Activated T-cell treated with anti-CD3 and anti-CD28 coated beads, Interleukin-2, amount 50 U/mL, for 72 hours (primary cell): ENCODE measurements at places on chromosomes 5 and 9. TPM values are rescaled to one million over a fixed set of nuclear protein-coding genes. Genes with fewer than 3 reads are reported as not detected.

DNA sequence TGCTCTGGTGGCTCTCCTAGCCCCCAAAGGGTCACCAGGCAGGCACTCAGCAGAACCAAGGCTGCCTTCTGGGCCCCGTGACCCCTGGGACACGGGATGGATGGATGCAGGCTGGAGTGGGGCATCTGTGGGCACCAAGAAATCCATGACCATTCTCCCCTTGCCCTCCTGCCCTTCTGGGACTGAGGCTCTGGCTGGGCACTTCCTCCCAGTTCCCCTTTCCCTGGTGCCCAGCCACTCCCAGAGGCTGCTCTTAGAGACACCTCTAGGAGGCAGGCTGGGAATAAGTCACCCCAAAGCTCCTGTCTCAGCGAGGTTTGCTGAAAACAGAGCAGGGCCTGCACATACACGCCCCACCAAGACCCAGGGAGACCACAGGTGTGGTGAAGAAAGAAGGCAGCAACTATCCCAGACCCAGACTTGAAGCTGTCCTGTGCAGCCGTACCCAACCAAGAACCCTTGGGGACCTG is 943 bp downstream of the STING1 start:
- DNase-seq: peak; percentile 28

DNA sequence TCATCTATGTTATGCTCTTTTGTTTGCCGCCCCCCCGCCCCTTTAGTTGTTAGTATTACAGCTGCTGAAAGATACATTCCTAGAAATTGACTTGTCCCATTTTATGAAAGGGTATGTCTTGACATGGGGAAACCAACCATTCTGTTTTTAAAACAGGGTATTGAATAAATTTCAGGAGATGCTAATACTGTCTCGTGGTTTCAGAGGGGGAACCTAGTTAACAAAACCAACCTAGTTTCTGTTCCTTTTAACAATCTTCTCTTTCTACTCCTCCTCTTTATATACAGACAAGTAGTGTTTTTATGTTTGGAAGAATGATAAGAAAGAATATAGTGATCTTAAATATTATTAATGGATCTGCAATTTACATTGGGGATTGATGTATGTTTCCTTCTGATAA is 3.5 kb downstream of the PIP5K1B start:
- DNase-seq: no peak

The SOWAHA gene
- not detected for total RNA-seq

The DAPK1 gene
- 28.9 TPM for total RNA-seq

DNA sequence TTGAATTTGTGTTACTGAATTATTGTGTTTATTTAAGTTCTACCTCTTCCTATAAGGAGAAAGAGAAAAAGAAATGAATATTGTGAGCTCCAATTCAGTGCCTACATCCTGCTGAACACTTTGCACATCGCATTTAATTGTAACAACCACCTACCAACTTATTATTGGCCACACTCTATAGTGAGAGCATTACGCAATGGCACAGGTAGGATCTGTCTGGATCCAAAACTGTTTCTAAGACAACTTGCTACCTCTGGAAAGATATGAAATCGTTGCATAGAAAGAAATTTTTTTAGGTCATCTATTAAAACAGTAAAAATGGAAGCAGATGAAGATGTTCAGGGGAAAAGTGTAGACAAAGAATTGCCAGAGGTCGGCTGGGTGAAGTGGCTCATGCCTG is 227.2 kb upstream of the SNX2 start:
- no peak for DNase-seq

DNA sequence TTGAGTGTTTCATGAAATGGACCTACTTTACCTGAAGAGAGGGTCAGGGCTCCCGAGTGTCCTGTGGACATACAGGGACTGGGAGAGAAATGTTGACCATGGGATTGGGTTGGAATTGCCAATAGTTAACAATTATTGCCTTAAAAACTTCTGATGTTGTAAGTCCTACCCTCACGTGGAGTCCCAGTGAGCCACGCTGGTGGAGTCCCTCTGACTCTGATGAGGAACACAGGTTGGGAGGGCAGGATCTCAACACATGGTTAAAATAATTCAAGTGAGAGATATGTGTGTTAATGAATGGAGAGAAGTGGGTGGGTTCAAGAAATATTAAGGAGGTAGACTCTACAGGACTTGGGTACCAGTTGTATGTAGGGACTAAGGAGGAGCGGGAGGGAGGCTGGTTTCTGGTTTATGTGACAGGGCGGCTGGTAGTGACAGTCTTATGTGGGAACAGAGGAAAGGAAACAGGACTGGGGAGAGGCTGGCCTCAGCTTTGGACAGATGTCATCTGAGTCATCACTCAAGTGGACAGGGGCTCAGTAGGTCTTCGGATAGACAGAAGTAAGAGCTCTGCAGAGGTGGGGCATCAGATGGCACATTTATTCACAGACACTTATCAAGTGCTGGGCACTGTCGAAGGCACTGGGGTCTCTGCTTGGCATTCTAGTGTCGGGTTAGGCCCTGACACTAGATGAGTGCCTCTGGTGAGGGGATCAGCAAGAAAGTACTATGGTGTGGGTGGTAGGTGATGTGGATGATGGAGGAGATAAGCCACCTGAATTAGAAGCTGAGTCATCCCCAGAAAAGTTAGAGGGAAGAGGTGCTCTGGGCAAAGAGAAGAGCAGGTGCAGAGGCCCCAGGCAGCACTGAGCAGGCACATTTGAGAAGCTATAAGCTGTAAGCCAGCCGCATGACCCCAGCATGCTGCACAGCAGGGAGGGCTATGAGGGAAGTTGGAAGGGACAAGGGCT is 27.2 kb downstream of the MAML1 start:
- peak; percentile 50 for DNase-seq

The PAEP gene
- total RNA-seq: not detected

- no peak for DNase-seq
Measured at GRCh38 chr5:142819292-142819691, 49.1 kb downstream of the ARHGAP26 start.

DNA sequence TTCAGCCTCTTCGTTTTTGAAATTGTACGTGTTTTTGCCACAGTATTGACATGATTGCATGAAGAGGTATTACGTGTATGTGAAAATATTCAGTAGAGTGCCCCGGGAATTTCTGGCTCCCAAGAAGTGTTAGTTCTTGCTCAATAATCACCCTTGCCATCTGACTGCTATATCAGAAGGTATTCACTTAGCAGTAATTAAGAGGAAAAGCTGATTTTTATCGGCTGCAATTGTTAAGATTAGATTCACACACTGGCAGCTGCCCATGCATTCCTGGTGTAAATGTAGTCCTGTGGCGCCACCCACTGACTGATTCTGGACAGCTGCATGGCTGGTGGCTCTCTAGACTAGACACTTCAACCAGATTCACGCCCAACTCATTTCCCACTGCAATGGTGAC is 440.1 kb upstream of the ADAMTS16 start:
- DNase-seq: peak; percentile 8

DNA sequence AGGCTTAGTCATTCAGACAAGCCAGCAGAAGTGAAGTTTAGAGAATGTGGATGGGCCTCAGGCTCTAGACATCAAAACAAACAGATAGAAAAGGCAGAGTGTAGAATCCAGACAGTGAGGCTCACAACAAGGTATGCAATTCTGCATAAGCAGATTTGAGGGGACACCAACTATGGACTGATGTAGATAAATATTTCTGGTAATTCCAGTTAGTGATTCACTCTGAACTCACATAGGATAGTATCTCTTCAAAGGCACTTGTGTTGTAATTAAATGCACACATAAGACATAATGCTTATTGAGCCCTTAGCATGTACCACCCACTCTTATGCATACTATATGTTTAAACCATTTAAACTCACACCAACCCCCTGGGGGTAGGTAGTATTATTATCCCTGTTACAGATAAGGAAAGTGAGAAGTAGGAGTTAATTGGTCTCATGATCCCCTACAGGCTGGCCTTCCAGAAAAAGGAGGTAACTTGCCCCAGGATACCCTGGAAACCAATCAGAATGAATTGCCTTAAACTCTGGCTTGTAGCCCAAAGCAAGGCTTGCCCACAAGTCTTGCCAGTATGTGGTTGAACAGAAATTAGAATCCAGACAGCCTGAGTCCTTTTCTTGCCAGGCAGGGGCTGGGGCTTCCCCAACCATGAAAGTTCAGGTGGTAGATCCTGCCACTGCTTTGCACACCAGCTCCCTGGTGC is 39.5 kb upstream of the HSPB3 start:
- DNase-seq: no peak

- no peak for DNase-seq
Measured at GRCh38 chr9:108743901-108744371, 111.8 kb downstream of the ACTL7B start.

DNA sequence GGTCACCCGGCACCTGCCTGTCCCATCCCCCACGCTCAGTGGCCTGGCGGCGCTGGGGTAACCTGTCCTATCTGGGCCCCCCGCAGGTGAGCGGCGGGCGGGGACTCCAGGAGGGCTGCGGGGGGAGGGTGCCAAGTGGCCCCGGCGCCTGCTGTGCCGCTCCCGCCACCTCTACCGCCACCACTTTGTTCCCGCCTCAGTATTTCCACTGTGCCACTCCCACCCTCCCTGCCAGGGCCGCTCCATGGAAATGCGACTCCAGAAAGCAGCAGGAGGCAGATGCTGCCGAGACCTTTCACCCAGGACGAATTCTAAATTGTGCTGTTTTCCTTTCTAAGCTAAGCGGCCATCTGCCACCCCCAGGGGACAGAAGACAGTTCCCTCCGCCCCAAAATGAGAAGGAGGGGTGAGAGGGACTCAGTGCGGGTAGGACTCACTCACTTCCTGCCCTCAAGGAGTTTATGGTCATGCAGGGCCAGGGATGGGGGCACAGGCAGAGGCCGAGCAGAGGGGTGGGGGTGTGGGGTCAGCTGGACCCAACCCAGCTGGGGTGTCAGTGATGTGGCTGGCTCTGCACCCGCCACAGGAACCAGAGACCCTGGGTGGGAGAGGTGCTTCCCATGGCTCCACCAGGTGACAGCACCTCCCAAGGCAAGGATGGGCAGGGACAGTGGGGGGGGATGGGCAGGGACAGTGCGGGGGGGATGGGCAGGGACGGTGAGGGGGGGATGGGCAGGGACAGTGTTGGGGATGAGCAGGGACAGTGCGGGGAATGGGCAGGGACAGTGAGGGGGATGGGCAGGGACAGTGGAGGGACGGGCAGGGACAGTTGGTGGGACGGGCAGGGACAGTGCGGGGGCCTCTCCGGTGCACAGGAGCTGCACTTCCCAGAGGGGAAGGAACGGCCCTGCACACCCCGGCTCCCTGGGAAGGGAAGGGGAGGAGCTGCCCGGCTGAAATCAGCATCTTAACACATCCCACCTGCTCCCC is 17.8 kb downstream of the NOTCH1 start:
- DNase-seq: no peak

DNA sequence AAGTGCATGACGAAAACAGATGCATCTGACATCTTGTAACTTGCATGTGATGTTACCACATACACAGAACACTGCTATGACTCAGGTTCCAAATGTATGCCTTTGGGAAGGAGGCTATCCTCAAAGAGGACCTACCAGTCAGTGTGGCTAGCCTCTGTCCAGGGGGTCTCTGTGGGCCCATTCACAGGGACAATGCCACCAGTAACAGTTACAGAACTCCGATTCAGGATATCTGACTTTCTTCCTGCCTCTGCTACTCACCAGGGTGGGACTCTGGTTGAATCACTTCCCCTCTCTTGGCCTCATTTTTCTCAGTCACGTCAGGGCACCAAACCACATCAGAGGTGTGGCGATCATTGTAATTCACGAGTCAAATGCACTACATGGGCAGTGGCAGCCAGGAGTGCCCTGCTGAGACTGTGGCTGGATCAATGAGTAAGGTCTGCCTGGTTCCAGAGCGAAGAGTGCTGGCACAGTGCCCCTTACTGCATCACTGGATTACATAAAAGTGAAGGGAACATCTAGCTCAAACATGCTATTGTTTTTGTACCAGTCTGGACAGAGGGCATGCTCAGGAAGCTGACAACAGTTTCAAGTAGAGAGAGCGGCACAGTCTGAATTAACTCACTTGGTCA is 13.2 kb downstream of the ATOX1 start:
- peak; percentile 72 for DNase-seq

DNA sequence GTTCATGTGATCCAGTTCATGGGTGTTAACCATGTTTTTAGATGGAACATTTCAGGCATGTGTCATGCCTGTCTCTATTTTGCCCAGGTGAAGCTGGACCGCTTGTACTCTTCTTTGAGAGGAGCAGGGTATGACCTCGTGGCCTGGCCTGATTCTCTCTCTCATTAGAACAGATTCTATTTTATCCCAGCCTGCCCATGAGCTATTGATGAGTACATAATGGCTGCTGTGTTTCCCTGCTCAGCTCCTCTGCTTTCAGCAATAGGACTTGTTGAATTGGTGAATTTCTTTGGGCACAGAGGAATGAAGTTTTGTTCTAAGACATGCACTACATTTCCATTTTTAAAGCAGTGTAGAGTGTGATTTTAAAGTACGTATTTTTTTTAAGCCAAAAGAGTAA is 86.2 kb downstream of the HACD4 start:
- DNase-seq: no peak

The PDZD2 gene
- total RNA-seq: not detected

- DNase-seq: no peak
Measured at GRCh38 chr9:89647366-89648128, 42.7 kb downstream of the GADD45G start.

GRCh38 chr5:181181650-181182565 is 23.1 kb downstream of the TRIM7 start:
- DNase-seq: peak; percentile 57

DNA sequence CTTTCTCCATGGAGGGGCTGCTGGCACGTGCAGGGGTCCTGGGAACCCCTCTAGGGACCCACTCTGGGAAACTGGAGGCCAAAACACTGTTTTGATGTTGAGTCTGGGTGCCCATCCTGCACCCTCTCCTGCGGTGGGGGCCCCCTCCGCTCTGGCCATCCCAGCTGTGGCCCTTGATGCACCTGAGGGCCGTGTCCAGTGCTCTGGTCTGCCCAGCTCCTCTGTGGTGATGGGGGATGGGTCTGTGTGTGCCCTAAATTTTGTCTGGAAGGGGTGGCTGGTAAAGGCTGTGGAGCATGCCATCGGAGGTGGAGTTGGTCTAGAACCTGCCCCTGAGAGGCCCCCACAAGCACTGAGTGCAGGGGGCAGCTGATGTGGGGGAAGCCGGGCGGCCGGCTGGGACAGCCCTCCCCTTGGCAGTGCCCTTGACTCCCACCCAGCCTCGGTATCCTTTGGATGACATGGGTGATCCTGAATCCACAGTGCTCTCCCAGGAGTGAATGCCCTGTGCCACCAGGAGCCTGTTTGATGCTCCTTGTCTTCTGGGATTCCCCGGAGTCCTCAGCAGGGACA is 26.3 kb downstream of the AHRR start:
- no peak for DNase-seq

- DNase-seq: no peak
Measured at GRCh38 chr9:18109675-18110074, 364.3 kb upstream of the ADAMTSL1 start.

GRCh38 chr5:6195711-6196358 is 182.5 kb downstream of the MED10 start:
- no peak for DNase-seq

- DNase-seq: no peak
Measured at GRCh38 chr5:167460449-167461020, 830.9 kb upstream of the WWC1 start.

The LSM11 gene
- 7.4 TPM for total RNA-seq

- peak; percentile 51 for DNase-seq
Measured at GRCh38 chr9:121278477-121279261, 10.7 kb downstream of the GSN start.

The INSL4 gene
- not detected for total RNA-seq

GRCh38 chr9:70111641-70112236 is 68.1 kb downstream of the MAMDC2 start:
- DNase-seq: no peak
